ENCODE measurements at places on chromosomes 16 and 17.

DNA sequence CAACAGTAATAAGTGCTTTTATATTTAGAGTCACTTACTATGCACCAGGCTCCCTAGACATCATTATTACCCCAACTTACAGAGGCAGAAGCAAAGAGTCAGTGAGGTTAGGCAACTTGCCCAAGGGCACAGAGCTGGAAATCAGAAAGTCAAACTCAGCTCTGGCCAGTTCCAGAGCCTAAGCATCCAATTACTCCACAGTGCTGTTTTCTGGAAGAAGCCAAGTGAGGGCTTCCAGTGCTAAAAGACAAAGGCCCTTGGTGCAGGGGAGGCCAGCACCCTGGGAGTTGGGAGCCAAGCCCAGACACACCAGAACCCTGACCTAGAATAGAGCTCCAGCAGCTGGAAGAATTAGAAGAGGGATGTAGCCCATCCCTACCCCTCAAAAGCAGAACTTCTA lies 40.2 kb downstream of the C17orf67 start:
- DNase-seq, result no peak

GRCh38 chr16:85544668-85545067 lies 68.5 kb upstream of the GSE1 start:
- no peak for DNase-seq

DNA sequence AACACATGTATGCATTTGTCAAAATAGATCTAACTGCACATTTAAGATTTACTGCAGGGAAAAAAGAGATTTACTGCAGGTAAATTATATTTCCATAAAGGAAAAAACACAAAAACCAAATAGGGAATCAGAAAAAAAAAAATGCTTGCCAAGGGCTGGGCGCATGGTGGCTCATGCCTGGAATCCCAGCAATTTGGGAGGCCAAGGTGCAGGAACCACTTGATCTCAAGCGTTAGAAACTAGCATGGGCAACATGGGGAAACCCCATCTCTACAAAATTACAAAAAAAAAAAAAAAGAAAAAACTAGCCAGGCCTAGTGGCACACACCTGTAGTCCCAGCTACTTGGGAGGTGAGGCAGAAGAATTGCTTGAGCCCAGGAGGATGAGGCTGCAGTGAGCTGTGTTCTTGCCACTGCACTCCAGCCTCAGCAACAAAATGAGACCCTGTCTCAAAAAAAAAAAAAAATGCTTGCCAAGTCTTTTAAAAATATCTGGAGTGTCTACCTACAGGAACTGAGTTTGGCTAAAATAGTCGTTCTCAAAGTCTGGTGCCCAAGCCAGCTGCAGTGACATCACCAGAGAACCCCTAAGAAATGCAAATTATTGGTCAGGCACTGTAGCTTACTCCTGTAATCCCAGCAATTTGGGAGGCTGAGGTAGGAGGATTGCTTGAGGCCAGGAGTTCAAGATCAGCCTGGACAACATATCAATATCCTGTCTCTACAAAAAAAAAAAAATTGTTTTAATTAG lies 17.5 kb downstream of the TRIM25 start:
- no peak for DNase-seq

DNA sequence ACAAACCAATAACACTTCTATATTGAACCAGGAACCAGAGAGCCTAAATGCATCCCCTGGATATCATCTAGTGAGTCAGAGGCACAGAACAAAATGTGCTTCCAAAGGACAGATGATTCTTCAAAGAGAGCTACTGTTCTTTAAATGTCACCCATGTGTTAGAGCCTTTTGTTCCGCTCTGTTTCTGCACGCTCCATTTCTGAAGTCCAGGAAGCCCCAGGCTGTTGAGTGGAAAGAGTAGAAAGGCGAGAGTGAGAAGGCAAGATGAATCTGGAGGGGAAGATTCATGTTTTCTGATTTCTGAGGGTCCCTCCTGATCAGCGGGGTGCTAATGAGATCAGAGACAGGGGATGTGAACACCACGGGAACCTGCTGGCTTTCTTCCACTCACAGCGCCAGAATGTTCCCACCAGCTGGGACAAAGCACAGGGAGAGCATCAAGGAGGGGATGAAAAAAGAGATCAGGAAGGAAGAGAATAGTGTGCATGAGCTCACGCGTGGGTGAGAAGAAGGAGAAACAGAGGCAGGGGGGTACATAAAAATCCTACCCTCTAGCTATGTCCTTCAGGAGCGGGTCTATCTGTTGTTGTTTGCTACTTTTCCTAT lies 559.9 kb upstream of the HSBP1 start:
- no peak for DNase-seq

GRCh38 chr16:80586476-80586875 lies 45.7 kb downstream of the DYNLRB2 start:
- DNase-seq, result no peak

- DNase-seq, result no peak
Measured at GRCh38 chr16:67666032-67666551, 458 bp downstream of the ENKD1 start.

DNA sequence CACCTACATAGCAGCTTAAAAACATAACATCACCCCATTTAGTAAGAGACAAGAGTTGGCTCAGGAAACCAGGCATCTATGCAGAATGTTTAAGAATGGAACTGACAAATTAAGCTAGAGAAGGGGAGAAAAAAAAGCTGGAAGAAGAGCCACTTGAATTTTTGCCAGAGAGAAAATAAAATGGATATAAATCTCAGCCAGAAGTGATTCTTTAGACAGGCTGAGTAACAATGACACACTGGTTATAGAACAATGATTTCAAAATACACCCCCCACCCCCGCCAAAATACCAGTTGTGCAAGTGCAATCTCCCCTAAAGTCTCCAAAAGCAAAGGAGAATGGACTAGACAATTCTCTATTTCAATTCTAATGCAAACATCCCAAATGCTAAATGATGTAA lies 22.4 kb downstream of the LSM12 start:
- DNase-seq, result no peak

DNA sequence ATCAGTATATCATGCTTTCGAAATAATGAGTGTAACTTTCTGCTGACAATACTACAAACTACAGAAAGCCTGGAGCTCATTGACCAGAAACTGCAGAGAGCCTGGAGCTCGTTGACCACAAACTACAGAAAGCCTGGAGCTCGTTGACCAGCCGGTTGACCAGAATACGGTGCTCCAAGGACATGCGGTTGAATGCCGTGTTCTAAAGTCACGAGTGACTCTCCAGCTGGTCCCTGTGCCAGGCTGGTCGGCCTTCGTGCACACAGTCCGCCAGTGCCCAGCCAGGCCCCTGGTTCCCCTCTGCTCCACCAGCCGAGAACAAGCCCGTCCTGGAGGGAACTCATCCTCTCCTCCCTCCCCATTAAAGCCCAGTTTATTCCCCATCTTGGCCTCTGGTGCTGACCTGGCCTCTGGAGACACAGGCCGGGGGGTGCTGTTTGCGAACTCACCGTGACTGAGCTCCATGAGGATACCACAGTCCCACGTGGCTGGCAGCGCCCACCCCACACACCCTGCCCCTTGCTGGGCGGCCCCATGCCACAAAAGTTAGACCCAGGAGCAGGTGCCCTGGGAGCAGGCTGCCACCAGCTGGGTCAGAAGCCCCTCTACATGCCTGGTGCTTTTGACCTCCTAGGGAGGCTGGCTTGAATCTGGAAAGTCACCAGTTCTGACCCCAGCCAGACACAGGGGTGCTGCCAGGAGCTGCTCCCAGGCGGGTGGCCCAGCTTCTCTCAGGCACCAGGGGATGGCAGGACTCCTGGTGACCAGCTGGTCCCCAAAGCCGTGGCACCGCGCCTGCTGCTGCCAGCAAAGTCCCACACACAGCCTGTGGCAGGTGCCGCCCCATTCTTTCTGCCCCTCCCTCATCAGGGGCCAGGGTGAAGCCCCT lies 15.5 kb upstream of the CDH15 start:
- no peak for DNase-seq

- no peak for DNase-seq
Measured at GRCh38 chr16:57616241-57616640, 12.2 kb upstream of the ADGRG1 start.

Data from urinary bladder (tissue), 4 donors.